ENCODE measurements at places on chromosomes 4 and X.

- DNase-seq, result no peak
These were observed 16.3 kb downstream of the FAM47E start for GRCh38 chr4:76267811-76268210.

- no peak for DNase-seq
These were observed 223.0 kb upstream of the PSAPL1 start for GRCh38 chr4:7657545-7658297.

DNA sequence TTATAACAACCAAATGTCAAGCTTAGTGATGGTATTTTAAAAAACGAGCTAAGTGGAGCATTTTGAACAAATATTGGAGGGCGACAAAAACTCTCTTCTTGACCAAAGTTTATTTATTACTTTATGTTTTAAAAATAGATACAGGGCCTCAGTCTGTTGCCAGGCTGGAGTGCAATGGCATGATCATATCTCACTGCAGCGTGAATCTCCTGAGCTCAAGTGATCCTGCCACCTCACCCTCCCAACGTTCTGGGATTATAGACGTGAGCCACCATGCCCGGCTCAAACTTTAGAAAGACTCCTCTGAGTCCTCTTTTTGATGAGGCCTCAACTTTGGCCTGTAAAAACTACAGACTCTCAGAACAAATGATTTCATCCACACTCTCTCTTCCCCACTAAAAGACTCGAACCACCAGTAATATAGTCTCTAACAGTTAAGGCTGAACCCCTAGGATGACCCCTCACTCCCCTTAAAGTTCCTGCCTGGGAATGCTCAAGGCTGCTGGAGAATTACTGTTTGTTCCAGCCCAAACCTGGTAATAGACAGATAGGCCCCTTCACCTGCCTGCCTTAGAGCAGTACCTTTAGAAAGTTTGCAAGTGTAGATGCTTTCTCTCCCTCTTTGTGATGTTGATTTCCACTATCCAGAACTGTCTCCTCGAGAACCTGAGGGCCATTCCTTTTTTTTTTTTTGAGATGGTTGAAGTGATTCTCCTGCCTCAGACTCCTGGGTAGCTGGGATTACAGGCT lies 55.3 kb upstream of the HPSE start:
- no peak for DNase-seq

- no peak for DNase-seq
These were observed 71.5 kb upstream of the EDNRA start for GRCh38 chr4:147409350-147409749.

- DNase-seq, result no peak
These were observed 59.4 kb upstream of the HELT start for GRCh38 chr4:184958923-184959210.

GRCh38 chrX:17375637-17376430 lies 834 bp downstream of the NHS start:
- DNase-seq, result peak; percentile 43

Measured in femur (tissue), 1 donor.